ENCODE measurements at places on chromosomes 1 and 21.

- DNase-seq: no peak
Observed at GRCh38 chr1:157137046-157137407, 1.2 kb downstream of the ETV3 start.

GRCh38 chr1:110502402-110503151 is 16.4 kb downstream of the KCNA10 start:
- no peak for DNase-seq

GRCh38 chr1:87399264-87399663 is 70.6 kb downstream of the LMO4 start:
- DNase-seq: no peak

- no peak for DNase-seq
Observed at GRCh38 chr1:204709960-204710912, 24.7 kb upstream of the LRRN2 start.

- DNase-seq: no peak
Observed at GRCh38 chr1:209343511-209343910, 240.0 kb upstream of the CAMK1G start.

GRCh38 chr1:19452221-19452663 is 33.1 kb downstream of the CAPZB start:
- no peak for DNase-seq

DNA sequence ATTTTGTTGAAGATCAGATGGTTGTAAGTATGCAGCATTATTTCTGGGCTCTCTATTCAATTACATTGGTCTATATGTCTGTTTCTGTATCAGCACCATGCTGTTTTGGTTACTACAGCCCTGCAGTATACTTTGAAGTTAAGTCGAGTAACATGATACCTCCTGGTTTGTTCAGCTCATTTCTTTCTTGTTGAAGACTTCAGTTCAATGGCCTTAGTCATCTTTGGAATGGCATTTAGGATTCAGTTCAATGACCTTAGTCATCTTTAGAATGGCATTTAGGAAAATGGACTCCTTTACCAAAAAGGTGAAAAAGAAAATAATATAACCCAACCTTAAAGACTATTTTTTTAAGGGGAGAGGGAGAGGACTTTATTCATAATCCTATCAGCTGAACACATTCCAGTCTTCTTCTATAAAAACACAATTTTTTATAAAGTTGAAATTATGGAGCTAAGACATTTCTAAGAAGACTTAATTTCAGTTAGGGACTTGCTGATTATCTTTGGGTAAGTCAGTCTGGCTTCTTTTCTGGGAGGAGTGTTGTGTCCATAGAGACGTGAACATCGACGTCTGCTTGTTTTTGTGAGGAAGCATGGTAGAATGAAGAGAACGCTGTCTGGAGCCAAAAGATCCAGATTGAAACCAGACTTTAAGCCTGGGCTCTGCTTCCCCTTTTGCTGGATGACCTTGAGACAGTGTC is 48.3 kb downstream of the DDR2 start:
- no peak for DNase-seq

DNA sequence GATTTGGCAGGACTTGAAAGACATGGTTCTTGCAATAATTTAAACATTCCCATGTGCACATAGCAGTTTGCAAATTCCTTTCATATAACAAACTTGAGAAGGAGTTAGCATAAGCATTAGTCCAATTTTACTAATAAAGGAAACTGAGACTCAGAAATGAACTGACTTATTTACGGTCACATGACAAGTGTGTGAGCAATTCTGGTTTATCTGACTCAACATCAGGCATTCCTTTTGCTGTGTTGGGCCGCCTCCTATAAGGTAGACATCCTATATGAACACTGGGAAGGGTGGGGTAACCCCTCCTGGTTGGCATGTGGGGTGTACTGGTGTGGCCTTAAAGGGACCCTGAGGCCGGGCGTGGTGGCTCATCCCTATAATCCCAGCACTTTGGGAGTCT is 8.5 kb upstream of the CPT2 start:
- no peak for DNase-seq

- no peak for DNase-seq
Observed at GRCh38 chr1:227343727-227344551, 25.6 kb upstream of the CDC42BPA start.

- no peak for DNase-seq
Observed at GRCh38 chr1:109094377-109094803, 3.8 kb downstream of the TMEM167B start.

DNA sequence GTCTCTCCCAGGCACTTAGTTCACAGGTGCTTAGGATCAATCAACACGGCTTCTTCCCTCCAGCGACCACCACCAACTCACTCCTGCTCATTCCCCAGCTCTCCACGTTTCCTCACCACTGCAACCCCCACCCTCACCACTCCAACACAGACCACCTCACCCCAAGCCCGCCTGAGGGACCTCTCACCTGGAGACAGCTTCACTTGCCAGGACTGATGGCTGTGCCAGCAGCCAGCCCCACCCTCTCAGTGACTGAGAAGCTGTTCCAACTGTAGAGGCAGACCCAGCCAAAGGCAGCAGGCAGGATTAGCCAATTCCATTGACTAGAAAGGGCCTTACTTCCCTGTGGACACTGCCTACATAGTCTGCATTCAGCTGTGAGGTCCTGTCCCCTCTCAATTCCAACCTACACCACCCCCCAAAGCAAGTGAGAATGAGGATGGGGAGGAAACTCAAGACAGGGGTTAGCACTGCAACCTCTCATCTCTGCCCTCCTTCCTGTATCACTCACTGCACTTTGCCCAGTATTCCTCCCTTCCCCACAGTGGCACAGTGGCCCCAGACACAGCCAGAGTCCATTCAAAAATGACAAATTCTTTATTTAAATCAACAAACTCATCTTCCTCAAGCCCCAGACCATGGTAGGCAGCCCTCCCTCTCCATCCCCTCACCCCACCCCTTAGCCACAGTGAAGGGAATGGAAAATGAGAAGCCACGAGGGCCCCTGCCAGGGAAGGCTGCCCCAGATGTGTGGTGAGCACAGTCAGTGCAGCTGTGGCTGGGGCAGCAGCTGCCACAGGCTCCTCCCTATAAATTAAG is 7.6 kb downstream of the TAGLN2 start:
- no peak for DNase-seq

DNA sequence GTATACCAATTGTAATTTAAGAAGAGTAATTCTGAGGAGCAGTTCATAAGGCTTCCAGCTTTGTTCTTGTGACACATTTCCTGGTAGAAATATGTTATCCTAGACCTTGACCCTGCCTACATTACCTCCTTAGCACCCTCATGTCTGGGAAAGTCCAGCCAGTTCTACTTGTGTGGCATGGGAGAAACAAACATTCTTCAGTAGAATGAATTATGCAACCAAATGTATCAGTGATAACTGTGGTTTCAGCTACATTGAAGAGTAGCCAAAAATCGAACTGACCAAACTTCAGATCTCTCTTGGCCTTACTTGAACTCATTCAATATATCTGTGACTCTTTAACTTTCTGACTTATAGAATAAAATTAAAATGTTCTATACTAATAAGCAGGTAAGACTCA is 308.1 kb upstream of the LYPLAL1 start:
- DNase-seq: no peak

GRCh38 chr1:174877208-174877673 is 122.5 kb upstream of the CACYBP start:
- no peak for DNase-seq

DNA sequence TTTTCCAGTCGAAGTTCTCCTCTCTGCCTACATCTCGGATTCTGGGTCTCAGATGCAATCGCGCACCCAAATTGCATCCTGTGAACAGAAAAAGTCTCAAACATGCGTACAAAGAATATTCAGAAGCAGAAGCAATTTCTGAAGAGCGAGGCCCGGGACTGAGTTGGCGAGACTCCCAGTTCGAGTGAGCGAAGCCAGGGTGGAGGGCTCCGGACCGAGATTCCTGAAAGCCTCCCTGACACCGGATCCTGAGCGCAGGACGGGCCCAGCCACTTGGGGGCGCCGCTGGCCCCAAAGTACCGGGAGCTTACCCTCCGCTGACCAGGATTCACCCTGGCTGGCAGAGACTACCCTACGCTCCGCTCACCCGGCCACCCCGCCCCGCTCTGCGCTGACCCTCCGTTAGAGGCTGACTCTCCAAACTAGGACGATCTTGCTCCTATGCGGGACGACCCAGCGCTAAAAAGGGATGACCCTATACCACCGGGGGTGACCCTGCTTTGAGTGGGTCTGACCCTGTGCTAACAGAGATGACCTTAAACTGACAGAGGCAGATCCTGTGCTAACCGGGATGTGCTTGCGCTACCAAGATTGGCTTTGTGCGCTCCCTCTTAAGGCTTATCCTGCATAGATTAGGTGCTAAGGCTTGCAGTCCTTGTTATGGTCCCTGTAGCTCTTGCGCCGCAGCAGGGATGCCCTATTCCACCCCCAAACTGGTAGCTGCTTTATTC is 12.1 kb downstream of the FOXD2 start:
- DNase-seq: no peak

DNA sequence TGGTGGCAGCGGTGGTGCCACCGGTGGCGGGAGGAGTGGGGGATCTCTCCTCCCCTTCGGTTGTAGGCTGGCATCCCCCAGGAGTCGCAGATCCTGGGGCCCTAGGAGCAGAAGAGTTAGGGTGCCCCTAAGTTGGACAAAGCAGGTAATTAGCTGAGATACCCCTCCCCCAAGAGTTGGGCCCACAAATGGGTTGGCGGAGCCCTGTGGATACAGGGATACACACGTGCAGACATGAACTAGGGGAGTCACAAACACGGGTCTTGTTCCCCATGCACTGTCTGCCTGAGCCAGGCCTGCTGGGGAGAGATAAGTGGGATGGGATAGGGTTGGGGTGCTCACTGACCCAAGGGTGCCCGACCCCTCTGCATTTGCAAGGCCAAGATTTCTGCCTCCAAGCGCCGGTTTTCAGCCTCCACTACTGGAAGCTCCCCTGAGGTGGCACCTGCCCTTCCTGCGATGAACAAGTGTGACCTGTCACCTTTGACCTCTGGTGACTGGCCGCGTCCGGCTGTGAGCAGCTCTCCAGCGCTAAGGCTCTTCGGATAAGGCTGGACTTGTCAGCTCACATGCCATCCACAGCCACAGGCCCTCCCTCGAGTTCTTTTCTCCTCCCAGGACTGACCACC is 1.8 kb downstream of the CCDC17 start:
- no peak for DNase-seq

DNA sequence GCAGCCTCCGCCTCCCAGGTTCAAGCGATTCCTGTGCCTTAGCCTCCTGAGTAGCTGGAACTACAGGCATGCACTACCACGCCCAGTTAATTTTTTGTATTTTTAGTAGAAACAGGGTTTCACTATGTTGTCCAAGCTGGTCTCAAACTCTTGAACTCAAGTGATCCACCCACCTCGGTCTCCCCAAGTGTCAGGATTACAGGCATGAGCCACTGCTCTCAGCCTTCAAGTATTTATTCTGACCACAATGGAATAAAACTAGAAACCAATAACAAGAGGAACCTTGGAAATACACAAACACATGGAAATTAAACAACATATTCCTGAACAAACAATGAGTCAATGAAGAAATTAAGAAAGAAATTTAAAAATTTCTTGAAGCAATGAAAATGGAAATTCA is 32.7 kb upstream of the DR1 start:
- DNase-seq: no peak

GRCh38 chr1:38153778-38154470 is 107.3 kb upstream of the POU3F1 start:
- DNase-seq: no peak

DNA sequence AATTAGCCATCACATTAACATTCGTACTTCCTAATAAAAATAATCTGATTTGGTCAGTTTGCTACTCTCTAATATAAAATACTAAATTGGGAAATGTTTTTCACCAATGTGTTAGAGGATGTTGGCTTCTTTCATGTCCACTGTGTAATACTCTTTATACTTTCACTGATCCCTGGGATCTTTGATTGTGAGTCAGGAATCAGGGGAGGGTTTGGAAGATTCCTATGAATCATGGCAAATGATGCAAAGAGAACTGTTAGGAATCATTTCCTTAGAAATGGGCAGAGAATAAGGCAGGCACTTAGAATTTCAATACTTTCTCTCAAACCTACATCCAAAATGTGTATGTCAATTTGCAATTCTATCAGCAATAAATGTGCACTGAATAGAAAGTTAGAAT is 31.0 kb downstream of the KRTAP24-1 start:
- no peak for DNase-seq

DNA sequence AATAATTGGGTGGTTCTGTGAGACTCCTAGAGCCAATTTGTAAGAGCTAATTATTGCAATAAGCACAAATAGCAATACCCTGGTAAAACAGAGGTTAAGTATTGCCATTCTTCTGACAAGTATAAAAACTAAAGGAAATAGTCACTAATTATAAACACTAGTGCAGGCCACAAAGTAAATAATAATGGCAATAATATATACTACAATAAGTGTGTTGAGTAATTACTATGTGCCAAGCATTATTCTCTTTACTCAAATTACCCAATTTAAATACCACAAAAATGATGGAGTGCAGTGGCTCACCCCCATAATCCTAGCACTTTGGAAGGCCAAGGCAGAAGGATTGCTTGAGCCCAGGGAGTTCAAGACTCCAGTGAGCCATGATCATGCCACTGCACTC is 15.3 kb downstream of the ZMYM6 start:
- DNase-seq: no peak

DNA sequence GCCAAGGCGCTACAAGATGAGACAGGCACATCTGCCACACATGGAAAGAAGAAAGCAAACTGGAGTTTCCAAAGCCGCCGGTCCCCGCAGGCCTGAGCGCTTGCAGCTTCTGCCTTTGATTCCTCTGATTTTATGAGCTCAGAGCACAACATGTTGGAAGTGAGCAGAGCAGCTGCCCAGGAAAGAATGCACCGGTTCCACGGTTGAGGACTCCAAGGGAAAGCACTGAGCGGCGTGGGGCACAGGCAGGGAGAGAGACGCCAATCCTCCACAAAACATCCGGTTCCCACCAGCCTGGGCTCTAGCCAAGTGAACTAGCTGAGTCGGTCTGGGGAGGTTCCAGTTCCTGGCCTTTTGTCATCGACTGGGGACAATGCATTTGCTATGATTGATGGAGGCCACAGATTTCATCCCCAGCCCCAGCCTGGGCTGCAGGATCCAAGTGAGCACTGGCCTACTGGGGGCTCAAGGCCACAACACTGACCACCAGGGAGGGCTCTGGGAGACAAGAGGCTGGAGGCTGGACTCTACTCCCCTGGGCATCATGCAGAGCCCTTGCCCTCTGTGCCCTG is 253.1 kb upstream of the IRF2BP2 start:
- DNase-seq: peak; percentile 53

GRCh38 chr1:113275083-113275482 is 115.2 kb upstream of the MAGI3 start:
- DNase-seq: no peak

DNA sequence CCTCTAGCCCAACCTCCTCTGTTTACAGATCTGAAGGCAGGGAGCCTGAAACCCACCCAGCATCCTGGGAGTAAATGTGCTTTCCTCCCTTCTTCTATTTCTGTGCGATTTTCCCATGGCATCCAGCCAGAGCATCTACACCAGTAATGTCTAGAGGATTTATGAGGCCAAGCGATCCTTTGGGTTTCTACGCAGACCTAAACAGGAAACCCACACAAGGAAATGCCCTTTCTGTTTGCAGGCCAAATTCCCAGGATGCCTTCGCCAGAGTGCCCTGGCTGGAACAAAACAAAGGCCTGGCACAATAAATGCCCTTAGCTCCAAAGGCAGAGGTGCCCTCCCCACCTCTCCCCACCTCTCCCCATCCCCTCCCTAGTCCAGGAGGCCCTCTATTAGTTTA is 110.5 kb upstream of the CDC42BPA start:
- no peak for DNase-seq

GRCh38 chr1:90820745-90821144 is 103.6 kb upstream of the BARHL2 start:
- DNase-seq: no peak
